ENCODE measurements at places on chromosomes 16 and 17. TPM values are rescaled to one million over a fixed set of nuclear protein-coding genes. Genes with fewer than 3 reads are reported as not detected.

Gene KRTAP3-2
- total RNA-seq: not detected

Gene KRTAP4-12
- total RNA-seq: not detected

Gene RUNDC3A
- total RNA-seq: not detected

Gene PLXDC1
- 9.2 TPM for total RNA-seq

Gene DBNDD1
- 21.0 TPM for total RNA-seq

Gene FOXN1
- total RNA-seq: not detected

Gene TOM1L1
- total RNA-seq: 4.5 TPM

GRCh38 chr16:907361-907760, 63.4 kb downstream of the LMF1 start:
- DNase-seq: no peak
- H3K27me3 ChIP-seq: no peaks in the 10 kb centered on the region
- H3K36me3 ChIP-seq: peaks cover 32% of the 10 kb centered on the region
- H3K27ac ChIP-seq: no peak overlapping the region
- no peaks in the 10 kb centered on the region for H3K4me1 ChIP-seq

- no peak overlapping the region for H3K4me3 ChIP-seq
- H3K36me3 ChIP-seq: no peaks in the 10 kb centered on the region
- no peak overlapping the region for H3K27ac ChIP-seq
- no peak for DNase-seq
- H3K27me3 ChIP-seq: no peaks in the 10 kb centered on the region
- no peaks in the 10 kb centered on the region for H3K4me1 ChIP-seq
These were observed 14.8 kb upstream of the HS3ST2 start for GRCh38 chr16:22799113-22799512.

DNA sequence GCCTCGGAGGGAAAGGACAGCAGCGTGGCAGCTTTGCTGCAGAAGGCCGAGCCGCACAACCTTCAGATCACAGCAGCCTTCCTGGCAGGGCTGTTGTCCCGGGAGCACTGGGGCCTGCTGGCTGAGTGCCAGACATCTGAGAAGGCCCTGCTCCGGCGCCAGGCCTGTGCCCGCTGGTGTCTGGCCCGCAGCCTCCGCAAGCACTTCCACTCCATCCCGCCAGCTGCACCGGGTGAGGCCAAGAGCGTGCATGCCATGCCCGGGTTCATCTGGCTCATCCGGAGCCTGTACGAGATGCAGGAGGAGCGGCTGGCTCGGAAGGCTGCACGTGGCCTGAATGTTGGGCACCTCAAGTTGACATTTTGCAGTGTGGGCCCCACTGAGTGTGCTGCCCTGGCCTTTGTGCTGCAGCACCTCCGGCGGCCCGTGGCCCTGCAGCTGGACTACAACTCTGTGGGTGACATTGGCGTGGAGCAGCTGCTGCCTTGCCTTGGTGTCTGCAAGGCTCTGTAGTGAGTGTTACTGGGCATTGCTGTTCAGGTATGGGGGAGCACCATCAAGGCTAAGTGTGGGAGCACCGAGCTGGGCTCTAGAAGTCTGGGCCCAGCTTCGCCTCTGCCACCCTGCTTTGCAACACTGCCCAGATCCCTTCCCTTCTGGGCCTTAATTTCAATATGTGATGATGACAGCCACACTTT, 18.6 kb downstream of the NOD2 start:
- peak; percentile 81 for DNase-seq
- peaks cover 16% of the 10 kb centered on the region for H3K4me1 ChIP-seq
- H3K36me3 ChIP-seq: no peaks in the 10 kb centered on the region

GRCh38 chr17:9957244-9957643, 52.2 kb upstream of the RCVRN start:
- H3K36me3 ChIP-seq: no peaks in the 10 kb centered on the region
- peaks cover 6% of the 10 kb centered on the region for H3K27me3 ChIP-seq
- no peak for DNase-seq
- H3K27ac ChIP-seq: no peak overlapping the region
- H3K4me1 ChIP-seq: no peaks in the 10 kb centered on the region

GRCh38 chr16:30418350-30419181, 11.2 kb downstream of the ZNF771 start:
- H3K27me3 ChIP-seq: no peaks in the 10 kb centered on the region
- H3K27ac ChIP-seq: peak overlapping the region; percentile 82
- H3K4me1 ChIP-seq: no peaks in the 10 kb centered on the region
- peaks cover 3% of the 10 kb centered on the region for H3K36me3 ChIP-seq

DNA sequence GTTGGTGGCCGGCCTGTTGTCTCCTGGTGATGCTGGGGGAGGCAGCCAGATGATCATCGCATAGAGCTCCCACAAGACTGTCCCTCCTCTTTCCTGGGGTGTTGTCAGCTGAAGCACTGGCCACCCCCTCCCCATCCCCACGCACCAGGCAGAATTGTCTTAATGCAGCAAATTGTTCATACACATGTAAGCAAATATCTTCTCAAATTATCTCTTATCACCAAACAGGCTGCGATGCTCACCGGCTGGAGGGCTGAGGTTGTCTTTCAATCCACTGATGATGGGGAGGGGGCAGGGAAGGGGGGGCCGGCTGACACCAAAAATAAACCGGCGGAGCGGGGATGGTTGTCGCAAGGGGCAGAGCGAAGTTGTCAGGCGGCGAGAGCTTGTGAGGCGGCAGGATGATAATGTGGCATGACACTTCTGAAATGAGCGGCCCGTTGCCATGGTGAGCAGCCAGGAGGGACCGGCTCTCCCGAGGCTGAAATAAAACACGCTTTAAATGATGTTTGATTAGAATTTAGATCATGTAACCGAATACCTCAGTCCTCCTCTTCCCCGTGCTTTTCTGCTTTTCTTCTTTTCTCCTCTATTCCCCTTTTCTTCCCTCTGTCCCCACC, 59.8 kb downstream of the MRM1 start:
- no peak overlapping the region for H3K27ac ChIP-seq
- peaks cover 3% of the 10 kb centered on the region for H3K4me1 ChIP-seq
- no peak for DNase-seq
- no peaks in the 10 kb centered on the region for H3K27me3 ChIP-seq
- no peaks in the 10 kb centered on the region for H3K36me3 ChIP-seq

DNA sequence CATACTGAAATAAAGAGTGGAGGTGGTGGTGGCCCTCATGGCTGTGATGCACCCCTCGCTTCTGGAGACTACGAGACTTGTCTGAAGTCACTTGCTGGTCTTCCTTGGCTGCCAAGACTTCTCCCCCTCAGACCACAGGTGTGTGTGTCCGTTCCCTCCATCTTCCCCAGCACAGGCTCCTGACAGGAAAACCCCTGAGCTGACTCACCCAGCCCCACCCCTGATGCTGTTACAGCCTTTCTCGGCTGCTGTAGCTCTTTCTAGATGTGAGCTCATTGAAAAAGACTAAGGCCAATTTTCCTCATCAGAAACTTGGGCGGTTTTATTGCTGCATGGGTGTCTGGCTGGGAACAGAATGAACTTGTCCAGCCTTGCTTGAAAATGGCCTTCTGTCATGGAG, 296.9 kb downstream of the TMEM114 start:
- DNase-seq: no peak
- H3K27ac ChIP-seq: no peak overlapping the region
- no peaks in the 10 kb centered on the region for H3K36me3 ChIP-seq
- no peaks in the 10 kb centered on the region for H3K27me3 ChIP-seq
- no peak overlapping the region for H3K4me3 ChIP-seq

DNA sequence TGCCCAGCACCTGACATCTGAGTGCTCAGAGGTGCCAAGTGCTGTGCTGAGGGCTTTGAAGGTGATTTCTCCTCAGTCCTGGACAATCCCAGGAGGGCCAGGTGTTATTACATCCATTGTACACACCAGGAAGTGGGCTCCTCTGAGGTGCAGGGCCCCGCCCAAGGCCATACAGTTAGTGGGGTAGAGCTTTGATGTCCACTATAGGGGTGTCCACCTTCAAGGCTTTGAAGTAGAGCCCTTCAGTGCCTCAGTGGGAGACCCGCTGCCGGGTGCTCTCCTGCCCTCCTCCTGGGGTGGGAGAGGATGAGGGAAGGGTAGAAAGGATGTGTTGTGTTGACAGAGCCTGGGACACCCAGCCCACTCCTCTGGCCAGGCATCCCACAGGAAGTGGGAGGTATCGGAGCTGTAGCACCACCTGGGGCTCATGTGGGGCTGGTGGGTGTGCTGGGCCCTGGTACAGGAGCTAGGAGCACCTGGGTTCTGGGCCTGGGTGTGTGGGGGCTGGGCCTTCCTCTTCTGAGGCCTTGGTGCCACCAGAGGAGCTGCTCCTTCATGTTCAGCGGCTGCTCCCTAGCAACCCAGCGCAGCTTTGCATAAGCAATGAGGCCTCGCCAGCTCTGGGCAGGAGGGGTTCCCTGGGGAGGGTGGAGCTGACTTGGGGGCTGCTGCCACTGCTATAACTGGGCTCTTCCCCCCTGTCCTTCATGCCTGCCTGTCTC, 7.4 kb downstream of the LASP1 start:
- H3K27me3 ChIP-seq: no peaks in the 10 kb centered on the region
- H3K36me3 ChIP-seq: peaks cover 26% of the 10 kb centered on the region
- peaks cover 52% of the 10 kb centered on the region for H3K4me1 ChIP-seq
- DNase-seq: no peak
- no peak overlapping the region for H3K27ac ChIP-seq
- H3K4me3 ChIP-seq: no peak overlapping the region

- H3K4me3 ChIP-seq: no peak overlapping the region
- H3K4me1 ChIP-seq: no peaks in the 10 kb centered on the region
- no peaks in the 10 kb centered on the region for H3K27me3 ChIP-seq
- DNase-seq: no peak
These were observed 221.0 kb upstream of the CDH13 start for GRCh38 chr16:82405736-82406135.

GRCh38 chr17:50604513-50604912, 30.2 kb upstream of the ABCC3 start:
- no peak overlapping the region for H3K4me3 ChIP-seq
- H3K27me3 ChIP-seq: no peaks in the 10 kb centered on the region
- H3K36me3 ChIP-seq: no peaks in the 10 kb centered on the region
- H3K4me1 ChIP-seq: no peaks in the 10 kb centered on the region
- peak; percentile 79 for DNase-seq
- no peak overlapping the region for H3K27ac ChIP-seq

DNA sequence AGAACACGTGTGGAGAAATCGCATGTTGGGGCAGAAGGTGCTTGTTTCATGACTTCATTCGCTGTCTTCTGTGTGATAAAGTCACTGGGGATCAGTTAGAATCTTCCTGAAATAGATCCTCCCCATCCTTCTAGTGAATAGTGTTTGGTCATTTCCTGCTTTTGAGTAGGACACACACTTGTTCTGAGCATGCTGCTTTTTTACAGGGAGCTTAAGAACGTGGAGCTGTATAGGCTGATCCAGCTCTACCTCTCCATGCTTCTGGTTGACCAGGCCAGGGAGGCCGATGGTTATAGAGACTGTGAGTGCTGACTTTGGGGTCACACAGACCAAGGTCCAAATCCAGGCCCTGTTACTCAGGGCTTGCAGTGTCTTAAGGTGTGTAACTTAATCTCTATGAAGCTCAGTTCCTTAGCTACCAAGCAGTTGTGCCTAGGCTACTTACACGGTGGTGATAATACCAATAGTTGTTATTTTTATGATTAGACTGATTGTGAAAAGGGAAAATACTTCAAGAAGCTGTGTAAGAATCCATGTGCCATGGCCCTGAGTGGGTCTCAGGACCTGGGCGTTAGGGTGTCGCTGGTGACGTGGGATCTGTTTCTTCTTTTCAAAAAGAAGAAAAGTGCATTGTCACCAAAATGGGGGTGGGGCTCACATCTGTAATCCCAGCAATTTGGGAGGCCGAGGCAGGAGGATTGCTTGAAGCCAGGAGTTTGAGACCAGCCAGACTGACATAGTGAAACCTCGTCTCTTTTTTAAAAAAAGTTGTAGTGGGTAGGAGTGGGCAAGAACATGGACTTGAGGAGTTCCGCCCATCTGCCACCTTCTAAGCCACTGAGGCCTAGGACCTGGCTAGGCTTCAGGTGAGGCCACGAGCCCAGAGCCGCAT, 64.1 kb upstream of the LGALS9 start:
- peaks cover 53% of the 10 kb centered on the region for H3K4me1 ChIP-seq
- H3K4me3 ChIP-seq: no peak overlapping the region
- no peaks in the 10 kb centered on the region for H3K36me3 ChIP-seq
- peak overlapping the region; percentile 65 for H3K27ac ChIP-seq
- no peaks in the 10 kb centered on the region for H3K27me3 ChIP-seq
- no peak for DNase-seq

DNA sequence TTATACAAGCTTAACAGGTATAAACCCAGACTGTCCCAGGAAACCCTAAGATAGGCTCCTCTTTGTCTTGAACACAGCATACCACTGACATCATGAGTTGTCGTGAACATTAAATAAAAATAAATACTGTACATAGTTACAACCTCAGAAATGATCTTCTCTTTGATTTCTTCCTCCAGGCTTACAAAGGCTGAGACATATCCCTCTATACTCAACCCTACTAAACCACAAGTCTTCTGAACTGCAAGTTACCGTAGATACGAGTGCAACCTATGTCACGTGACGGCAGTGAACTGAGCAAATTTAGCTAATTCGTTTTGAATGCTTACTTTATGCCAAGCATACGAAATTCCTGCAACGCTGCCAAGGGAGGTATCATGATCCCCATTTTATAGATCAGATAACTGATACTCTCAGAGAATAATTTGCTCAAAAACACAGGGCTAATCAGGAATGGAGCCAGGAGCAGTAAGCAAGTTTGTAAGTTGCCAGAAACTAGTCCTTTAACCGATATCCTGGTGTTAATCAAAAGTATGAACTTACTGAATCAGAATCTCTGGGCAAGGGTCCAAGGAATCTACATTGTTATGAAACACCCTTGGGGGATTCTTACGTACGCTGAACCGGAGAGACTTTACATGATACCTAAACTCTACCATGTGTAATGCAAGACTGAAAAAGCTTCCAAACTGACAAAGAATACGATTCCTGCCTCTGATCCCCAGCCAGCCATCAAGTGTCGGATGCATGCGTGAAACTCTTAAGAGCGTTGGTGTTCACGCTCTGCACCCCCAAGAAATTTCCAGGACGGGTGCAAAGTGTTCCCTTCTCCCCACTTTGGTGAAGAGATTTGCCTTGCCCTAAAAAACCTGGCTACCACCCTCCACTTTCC, 106.2 kb downstream of the XYLT1 start:
- DNase-seq: no peak
- H3K27me3 ChIP-seq: no peaks in the 10 kb centered on the region
- H3K27ac ChIP-seq: no peak overlapping the region

- no peaks in the 10 kb centered on the region for H3K36me3 ChIP-seq
- H3K27ac ChIP-seq: no peak overlapping the region
- H3K4me3 ChIP-seq: no peak overlapping the region
- no peak for DNase-seq
- peaks cover 7% of the 10 kb centered on the region for H3K4me1 ChIP-seq
These were observed 124.2 kb upstream of the KCNJ16 start for GRCh38 chr17:69950701-69951418.
